Activated CD4-positive, alpha-beta T cell treated with anti-CD3 and anti-CD28 coated beads for 36 hours (primary cell): ENCODE measurements at places on chromosomes 2 and 18. TPM values are rescaled to one million over a fixed set of nuclear protein-coding genes. Genes with fewer than 3 reads are reported as not detected.

OSR1 gene
- not detected for total RNA-seq

EML6 gene
- 0.30 TPM for total RNA-seq

DNAJC5G gene
- not detected for total RNA-seq

ITGB6 gene
- not detected for total RNA-seq

LOXHD1 gene
- 0.07 TPM for total RNA-seq

VWC2L gene
- not detected for total RNA-seq

VAMP5 gene
- 21.4 TPM for total RNA-seq

SAG gene
- 0.39 TPM for total RNA-seq

COL3A1 gene
- total RNA-seq = 0.12 TPM

LONRF2 gene
- 0.02 TPM for total RNA-seq

WNT10A gene
- 6.0 TPM for total RNA-seq

CDH7 gene
- not detected for total RNA-seq

MOGAT1 gene
- total RNA-seq = not detected

ATG9A gene
- total RNA-seq = 45.6 TPM

TEKT4 gene
- total RNA-seq = not detected

MAP3K19 gene
- not detected for total RNA-seq

CD8B2 gene
- total RNA-seq = 0.11 TPM

CNDP1 gene
- total RNA-seq = not detected

CASP10 gene
- total RNA-seq = 16.8 TPM

ARHGAP25 gene
- total RNA-seq = 73.2 TPM

IL36G gene
- not detected for total RNA-seq

CCDC178 gene
- not detected for total RNA-seq

MC4R gene
- total RNA-seq = not detected

DSEL gene
- total RNA-seq = 0.09 TPM

THUMPD2 gene
- total RNA-seq = 18.4 TPM

SRD5A2 gene
- not detected for total RNA-seq
